ENCODE measurements at places on chromosomes 1 and 21.

DNA sequence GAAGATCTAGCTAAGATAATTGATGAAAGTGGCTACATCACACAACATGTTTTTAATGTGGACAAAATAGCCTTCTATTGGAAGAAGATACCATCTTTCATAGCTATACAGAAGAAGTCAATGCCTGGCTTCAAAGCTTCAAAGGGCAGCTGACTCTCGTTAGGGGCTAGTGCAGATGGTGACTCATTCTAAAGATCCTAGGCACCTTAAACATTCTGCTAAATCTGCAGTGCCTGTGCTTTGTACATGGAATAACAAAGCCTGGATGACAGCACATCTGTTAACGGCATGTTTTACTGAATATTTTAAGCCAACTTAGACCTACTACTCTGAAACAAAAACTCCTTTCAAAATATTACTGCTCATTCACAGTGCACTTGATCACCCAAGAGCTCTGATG, 65.6 kb upstream of the USP24 start:
- no peak for DNase-seq

DNA sequence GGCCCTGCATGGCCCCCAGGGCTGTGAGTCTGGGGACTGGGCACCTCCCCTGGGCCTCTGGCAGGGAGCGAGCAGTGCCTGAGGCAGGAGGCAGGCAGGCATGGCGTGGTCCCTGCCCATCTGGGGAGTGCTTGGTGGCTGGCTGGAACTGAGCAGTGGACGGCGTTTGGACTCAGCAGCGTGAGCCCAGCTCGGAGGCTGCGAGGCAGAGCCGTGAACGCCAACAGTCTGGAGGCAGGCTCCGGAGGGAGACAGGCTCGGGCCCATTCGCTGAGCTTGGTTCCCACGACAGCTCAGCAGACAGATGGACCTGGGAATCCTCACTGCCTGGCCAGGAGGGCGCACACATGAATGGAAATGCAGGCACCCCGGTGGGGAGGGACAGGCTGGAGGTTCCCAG, 160.7 kb upstream of the POU3F1 start:
- DNase-seq: no peak

GRCh38 chr21:45874716-45875415, 106.7 kb upstream of the COL6A1 start:
- DNase-seq: no peak

- DNase-seq: no peak
Measured at GRCh38 chr21:29849735-29850176, 90.0 kb downstream of the GRIK1 start.

GRCh38 chr1:154837034-154837671, 32.9 kb downstream of the KCNN3 start:
- no peak for DNase-seq

GRCh38 chr1:2439369-2439768, 27.0 kb upstream of the PEX10 start:
- no peak for DNase-seq

GRCh38 chr1:181347495-181348390, 135.6 kb upstream of the CACNA1E start:
- no peak for DNase-seq

GRCh38 chr1:206559672-206559995, 52.3 kb downstream of the RASSF5 start:
- no peak for DNase-seq

DNA sequence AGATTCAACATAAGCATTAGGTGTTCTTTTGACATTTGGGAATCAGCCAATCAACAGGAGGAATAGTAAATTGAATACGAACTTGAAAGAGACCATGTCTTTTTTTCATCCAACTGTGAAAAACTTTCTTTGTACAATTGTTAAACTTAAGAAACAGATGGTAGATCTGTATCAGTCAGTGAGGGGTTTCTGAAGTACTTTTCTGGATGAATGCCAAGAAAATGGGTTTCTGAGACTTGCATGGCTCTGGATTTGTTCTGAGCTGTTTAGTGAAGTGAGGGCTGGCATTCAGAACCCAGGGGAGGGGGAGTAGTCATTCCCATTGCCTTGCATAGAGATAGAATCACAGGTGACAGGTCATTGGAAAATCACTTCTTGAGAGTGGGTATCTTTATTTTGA, 37.4 kb downstream of the PTPRC start:
- no peak for DNase-seq

DNA sequence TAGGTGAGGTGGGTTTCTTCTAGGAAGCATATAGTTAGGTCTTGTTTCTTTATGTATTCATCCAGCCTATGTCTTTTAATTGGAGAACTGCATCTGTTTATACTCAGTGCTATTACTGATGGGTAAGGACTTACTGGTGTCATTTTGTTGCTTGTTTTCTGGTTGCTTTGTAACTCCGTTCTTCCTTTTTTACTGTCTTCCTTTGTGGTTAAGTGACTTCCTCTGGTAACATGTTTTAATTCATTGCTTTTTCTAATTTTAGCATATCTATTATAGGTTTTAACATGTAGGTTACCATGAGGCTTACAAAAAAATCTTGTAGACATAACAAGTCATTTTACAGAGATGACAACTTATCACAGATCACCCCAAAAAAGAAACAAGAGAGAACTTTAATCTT, 160.8 kb downstream of the VAV3 start:
- DNase-seq: no peak

- no peak for DNase-seq
Measured at GRCh38 chr1:103337779-103338178, 187.7 kb upstream of the RNPC3 start.

DNA sequence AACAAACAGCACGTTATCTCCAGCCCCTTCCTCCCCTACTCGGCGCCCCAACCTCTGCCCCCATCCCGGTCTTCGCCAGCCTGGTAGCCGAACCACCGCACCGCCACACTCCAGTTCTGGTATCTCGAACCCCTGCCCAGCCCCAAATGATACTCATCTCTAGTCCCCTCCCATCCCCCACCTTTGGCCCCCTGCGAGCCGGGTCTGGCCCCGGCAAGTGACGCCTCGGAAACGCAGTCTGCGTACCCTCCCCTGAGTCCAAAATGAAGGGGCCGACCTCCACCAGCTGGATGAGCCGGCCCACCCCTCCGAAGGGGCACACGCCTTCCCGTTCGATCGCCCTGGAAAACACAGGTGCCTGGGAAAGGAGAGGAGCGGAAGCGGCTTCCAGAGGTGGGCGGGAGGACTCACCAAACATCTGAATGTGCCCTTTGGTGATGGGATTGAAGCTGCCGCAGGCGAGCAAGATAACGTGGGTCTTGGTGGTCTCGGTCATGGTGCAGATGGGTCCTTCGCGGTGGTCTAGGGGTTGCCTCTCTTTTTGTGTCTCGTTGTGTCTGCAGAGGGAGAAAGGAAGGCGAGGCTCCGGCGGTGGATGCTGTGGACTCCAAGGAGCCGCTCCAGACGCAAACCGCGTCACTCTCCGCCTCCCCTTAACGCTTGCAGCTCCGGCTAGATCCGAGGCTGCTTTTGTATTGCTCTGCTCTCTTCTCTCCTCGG, at the start of gene NMNAT2:
Gene NMNAT2 (minus strand): TSS at position 609 of the 720 bp plus-strand sequence. CDS start 113 bp downstream, at position 496.
- DNase-seq: no peak
